ENCODE measurements at places on chromosomes 2 and 18.

GRCh38 chr2:59881218-59881617 lies 672.2 kb downstream of the BCL11A start:
- DNase-seq: no peak

- peak; percentile 85 for DNase-seq
These were observed 858 bp downstream of the KCNS3 start for GRCh38 chr2:17879137-17879912.

- DNase-seq: peak; percentile 19
These were observed 104.4 kb downstream of the AFF3 start for GRCh38 chr2:100038011-100038410.

- DNase-seq: no peak
These were observed 55.2 kb downstream of the ZEB2 start for GRCh38 chr2:144464730-144465129.

GRCh38 chr2:123723706-123724105 lies 301.4 kb upstream of the CNTNAP5 start:
- no peak for DNase-seq

DNA sequence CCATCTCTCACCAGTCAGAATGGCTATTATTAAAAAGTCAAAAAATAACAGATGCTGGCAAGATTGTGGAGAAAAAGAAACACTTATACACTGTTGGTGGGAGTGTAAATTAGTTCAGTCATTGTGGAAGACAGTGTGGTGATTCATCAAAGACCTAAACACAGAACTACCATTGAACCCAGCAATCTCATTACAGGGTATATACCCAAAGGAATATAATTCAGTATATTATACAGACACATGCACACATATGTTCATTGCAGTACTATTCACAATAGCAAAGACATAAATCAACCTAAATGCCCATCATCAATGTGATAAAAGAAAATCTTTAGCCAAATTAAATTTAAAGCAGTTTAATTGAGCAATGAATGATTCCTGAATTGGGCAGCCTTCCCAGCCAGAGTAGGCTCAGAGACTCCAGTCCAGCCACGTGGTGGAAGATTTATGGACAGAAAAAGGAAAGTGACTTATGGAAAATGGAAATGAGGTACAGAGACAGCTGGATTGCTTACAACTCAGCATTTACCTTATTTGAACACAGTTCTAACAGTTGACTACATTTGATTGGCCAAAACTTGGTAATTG lies 377.1 kb upstream of the SLC39A10 start:
- no peak for DNase-seq

DNA sequence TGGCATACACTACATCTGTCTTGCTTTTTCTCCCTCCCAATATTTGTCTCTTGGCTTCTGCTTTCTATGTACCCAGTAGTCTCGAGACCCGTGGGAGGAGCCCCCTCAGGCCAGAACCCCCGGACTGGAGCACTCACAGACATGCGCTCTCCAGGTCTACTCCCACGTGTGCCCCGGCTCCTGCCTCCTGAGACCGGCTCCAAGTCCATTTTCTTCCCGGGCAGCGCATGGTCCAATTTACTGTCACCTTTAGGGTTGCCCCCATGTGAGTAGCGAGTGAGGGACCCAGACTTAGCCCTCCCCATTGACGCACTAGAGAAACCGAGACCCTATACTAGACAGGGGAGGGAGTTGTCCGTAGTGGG lies 11.8 kb upstream of the TEX51 start:
- no peak for DNase-seq

DNA sequence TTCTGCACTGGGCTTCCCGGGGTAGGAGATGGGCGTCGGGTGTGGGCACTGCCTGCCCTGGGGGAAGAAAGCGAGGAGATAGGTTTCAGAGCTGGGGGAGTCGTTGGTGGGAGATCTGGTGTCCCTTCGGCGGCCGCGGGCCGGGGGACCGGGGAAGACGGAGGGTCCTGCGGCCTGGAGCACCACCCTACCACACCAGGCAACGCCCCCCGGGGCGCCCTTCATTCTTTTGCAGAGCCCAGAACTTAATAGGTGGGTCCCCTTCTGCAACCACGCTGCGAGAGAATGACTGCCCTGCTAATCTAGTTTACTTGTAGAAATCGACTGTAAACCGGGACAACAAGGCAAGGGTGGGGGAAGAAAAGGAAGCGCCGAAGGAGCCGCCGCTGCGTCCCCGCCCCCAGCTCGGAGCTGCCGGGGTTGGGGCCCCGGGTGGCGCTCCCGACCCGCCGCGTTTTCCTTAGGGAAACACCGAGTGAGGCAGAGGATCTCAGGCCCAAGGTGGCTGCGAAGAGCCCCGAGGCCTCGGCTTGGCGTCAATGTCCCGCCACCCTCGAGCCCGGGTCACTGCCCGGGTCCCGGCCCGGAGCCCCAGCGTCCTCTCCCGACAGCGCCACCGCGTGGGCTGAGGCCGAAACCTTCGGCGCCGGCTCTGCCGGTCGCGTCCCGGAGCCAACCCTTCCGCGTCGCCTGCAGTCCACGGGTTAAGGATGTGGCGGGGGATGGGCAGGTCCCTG lies 5.4 kb upstream of the SATB2 start:
- DNase-seq: peak; percentile 76

DNA sequence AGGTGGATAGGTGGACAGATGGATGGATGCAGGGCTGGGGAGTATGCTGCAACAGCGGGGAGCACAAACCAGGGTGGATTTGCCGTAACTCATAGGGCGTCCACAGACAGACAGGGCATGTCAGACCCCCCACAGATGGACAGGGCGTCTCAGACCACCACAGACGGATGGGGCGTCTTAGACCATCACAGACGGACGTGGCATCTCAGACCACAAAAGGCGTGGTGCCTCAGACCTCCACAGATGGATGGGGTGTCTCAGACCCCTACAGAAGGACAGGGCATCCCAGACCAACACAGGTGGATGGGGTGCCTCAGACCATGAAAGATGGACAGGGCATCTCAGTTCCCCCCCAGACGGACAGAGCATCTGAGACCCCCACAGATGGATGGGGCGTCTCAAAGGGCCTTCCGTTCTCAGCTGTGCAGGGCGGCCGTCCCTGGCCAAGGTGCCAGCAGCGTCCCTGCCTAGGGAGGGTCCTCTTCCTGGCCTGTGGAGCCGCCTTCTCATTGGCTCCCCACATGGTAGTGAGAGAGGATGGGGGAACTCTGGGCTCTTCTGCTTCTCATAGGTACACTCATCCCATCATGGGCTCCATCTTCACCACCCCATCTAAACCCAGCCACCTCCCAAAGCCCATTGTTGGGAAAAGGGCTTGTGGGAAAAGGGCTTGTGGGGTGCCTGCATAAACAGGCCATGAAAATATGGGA lies 2.1 kb downstream of the ANKMY1 start:
- no peak for DNase-seq

GRCh38 chr18:33123862-33124518 lies 316.5 kb downstream of the CCDC178 start:
- no peak for DNase-seq

- DNase-seq: peak; percentile 57
These were observed 33.0 kb upstream of the PTH2R start for GRCh38 chr2:208373460-208374089.

DNA sequence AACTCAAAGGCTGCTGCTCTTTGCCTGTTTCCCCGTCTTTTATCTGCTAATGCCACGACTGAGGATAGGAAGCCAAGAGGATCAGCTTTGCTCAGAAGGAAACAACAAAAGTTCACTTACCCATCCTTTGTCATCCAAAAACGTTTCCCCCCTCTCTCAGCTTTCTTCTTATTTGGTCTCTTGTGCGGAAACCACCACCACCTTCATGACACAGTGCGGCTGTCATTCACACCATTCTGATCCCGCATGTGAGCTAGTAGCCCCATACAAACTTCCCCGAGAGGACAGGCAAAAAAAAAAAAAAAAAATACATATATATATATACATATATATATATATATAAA lies 656 bp downstream of the LRRTM4 start:
- DNase-seq: no peak

DNA sequence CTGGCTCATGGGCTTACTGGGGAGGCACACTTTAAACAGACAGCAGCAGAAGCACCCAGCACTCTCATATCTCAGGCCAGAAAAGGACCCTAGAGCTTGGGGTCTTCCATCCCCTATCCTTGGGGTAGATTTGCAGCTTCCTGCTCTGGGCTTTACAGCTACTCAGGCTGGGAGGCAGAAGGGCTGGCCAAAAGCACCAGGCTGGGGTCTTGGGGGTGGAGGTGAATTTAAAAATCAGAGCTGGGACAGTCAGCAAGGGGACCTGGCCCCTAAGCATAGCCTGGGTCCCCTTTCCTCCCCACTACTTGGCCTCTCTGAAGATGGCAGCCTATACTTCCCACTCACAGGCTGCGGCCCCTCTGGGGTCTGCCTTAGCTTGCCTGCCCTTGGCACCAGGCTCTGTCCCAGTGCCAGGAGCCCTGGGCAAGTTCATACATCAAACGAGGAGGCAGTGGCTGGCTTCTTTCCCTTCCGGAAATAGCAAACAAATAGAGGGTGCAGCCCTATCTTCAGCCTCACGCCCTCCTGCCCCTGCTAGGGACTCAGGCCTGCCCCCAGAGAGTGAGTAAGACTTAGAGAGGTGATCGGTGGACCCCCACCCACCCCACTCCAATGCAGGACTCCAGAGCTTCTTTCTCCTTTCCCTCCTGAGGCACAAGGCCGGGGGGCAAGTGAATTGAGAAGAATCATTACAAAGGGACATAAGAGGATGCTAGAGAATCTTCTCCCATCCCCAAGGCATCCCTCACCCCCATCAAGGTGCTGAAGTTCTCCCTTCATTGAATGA lies 26.0 kb upstream of the TNS1 start:
- DNase-seq: no peak

DNA sequence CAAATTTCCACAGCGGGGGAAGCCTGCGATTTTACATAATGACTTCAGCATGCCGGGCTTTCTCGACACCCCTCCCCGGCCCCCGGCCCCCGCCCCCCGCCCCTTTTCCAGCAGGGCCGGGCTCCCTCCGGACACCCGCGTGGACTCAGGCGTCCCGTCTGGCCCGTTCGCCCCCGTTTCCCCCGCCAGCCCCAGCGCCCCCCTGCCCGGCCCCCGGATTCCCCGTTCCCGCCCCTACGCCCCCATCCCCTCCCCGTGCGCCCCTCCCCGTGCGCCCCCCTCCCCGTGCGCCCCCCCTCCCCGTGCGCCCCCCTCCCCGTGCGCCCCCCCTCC lies 456 bp upstream of the NFATC1 start:
- DNase-seq: no peak

DNA sequence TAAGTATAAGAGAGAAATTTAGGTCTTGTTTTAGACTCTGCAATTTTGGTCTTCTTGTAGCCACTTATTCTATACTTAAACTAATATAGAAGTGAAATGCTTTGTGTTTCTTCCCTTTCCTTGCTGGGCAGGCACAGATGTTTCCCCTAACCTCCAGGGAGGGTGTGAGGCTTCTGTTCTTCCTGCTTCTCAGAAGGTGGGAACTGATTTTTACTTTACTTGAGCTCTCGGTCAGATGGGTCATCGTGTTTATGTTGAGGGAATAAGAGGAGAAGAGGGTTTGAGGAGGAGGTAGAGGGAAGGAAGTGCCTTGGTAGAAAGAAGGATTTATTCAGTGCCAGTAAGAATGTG lies 92.5 kb upstream of the CXCR4 start:
- no peak for DNase-seq

DNA sequence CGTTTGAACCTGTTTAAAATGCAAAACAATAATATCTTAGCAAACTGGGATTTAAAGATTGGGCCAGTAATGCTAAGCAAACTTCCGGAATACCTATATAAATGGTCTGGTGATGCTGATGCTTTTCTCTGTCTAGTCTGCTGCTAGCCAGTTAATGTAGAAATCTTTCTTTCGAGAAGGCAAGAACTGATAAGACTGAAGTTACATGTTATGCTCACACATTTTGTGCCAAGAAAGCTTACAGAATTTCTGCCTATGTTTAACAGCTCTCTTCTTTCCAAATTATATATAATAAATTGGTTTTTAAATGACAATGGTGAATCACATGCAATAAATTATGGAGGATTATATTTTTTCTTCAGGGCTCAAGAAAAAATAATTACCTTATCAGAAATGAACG lies 37.9 kb downstream of the GCA start:
- no peak for DNase-seq

- DNase-seq: no peak
These were observed 100.1 kb upstream of the TLK1 start for GRCh38 chr2:171260471-171261424.

DNA sequence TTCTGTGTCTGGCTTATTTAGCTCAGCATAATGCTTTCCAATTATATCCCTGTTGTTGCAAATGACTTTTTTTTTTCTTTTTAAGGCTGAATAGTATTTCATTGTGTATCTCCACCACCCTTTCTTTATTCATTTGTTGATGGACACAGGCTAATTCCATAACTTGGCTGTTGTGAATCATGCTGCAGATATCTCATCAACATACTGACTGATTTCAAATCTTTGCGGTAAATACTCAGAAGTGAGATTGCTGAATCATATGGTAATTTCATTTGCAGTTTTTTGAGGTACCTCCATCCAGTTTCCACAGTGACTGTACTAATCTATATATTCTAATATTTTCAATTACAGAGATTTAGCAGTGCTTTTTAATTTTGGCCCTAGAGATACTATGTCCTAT lies 266.2 kb downstream of the TMX3 start:
- DNase-seq: peak; percentile 49

GRCh38 chr2:198700319-198700718 lies 757.4 kb downstream of the SATB2 start:
- DNase-seq: no peak

DNA sequence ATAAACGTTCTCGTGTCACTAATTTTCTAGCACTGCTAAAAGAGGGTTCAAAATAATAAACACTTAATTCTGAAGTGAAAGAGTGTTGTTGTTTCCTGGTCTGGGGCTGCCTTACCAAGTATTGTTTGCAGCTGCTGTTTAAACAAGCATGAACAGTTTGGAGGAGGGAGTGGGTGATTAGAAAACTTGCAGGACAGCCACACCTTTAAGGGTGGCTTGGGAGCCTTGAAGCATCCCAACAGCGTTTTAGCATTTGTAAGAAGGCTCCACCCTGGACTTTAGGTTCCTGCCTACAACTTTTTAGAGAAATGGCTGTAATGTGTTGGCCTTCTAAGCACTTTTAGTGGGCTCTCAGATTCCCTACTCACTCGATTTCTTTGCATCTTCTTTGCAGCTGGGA lies 371.6 kb downstream of the TGIF1 start:
- no peak for DNase-seq

DNA sequence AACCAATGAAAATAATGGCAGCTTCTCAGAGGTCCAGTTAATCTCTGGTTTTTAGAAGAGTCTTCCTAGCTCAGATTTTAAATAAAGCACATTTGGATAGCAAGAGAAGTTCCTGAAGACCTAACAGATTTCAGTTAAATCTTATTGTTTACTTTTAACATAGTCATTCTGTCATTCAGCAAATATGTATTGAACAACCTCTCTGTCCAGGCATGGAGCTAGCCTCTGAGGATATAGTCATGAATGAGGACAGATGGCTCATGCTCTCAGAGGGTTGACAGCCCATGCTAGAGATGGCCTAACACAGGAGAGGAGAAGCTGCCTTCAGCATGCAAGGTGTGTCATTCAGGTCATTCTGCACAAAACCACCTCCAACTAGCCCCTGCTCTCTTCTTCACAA lies 6.2 kb downstream of the CCBE1 start:
- DNase-seq: peak; percentile 70

GRCh38 chr2:39202639-39203369 lies 41.0 kb downstream of the CDKL4 start:
- no peak for DNase-seq

- no peak for DNase-seq
These were observed 108.4 kb upstream of the ITGB6 start for GRCh38 chr2:160308476-160308875.

Data from RPMI7951 (cell line).